Cardiac muscle cell (in vitro differentiated cells and primary cell): ENCODE measurements at places on chromosomes 11 and 22. TPM values are rescaled to one million over a fixed set of nuclear protein-coding genes. Genes with fewer than 3 reads are reported as not detected.

GRCh38 chr11:117226388-117227385 is 5.2 kb downstream of the PCSK7 start:
- peak; percentile 88 for DNase-seq

The SYNGR1 gene
- 40.7 and 61.8 TPM in 2 replicates for total RNA-seq

The KCNJ11 gene
- 12.8 and 17.0 TPM in 2 replicates for total RNA-seq

DNA sequence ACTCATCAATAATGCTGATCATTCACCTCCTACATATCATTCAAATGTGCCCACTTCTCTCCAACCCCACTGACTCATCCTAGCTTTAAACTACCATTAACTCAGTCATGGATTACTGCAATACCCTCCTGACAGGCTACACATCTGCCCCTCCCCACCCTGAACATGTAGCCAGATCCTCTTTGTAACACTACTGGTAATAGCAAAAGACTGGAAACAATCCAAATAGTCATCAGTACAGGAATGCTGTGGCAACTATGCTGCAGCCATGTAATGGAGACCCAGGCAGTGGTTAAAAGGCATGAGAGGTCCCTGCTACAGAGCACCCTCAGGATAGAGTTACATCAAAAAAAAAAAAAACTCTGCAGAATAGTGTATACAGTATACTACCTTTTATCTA is 16.6 kb downstream of the SLC43A3 start:
- peak; percentile 60 for DNase-seq

The GLYAT gene
- not detected in 2 replicates for total RNA-seq

The MS4A1 gene
- not detected in 2 replicates for total RNA-seq

The PHF21B gene
- total RNA-seq, result 4.8 and 7.2 TPM in 2 replicates

DNA sequence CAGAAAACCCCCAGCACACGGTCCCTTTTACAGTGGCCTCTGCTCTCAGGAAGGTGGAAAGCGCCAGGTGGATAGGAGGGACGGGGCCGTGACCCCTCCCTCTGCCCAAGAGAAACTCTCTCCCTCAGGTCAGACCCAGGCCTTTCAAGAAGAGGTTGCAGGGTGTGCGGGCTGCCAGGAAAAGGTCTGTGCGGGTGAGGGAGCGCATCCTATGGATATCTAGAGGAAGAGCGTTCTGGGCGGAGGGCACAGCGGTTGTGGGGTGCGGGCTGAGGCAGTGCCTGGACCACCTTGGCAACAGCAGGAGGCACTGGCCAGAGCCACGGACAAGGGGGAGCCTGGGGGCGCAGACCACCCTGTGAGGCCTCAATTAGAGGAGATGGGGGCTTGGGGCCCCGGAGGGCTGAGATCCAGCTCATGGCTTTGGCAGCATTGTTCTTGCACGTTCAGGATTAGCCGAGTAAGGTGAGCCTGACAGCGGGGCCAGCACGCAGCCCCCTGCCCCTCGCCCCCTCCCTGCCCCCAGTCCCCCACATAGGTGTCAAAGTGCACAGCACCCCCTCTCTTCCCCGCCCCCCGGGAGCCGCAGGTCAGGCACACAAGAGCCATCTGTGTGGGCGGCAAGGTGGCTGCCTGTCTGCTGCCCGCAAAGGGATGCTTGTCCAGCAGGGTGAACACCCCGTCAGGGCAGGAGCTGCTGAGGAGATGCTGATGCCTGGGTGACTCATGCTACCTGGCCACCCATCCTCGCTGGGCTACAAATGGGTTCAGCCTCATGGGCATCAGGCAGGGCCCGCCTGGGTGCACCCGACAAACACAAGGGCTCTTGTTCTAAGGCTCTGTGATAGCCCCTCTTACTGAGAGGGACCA is 92.8 kb upstream of the KCNQ1OT1 start:
- DNase-seq, result no peak

- no peak for DNase-seq
These were observed 13.6 kb downstream of the TUB start for GRCh38 chr11:8094656-8095055.

DNA sequence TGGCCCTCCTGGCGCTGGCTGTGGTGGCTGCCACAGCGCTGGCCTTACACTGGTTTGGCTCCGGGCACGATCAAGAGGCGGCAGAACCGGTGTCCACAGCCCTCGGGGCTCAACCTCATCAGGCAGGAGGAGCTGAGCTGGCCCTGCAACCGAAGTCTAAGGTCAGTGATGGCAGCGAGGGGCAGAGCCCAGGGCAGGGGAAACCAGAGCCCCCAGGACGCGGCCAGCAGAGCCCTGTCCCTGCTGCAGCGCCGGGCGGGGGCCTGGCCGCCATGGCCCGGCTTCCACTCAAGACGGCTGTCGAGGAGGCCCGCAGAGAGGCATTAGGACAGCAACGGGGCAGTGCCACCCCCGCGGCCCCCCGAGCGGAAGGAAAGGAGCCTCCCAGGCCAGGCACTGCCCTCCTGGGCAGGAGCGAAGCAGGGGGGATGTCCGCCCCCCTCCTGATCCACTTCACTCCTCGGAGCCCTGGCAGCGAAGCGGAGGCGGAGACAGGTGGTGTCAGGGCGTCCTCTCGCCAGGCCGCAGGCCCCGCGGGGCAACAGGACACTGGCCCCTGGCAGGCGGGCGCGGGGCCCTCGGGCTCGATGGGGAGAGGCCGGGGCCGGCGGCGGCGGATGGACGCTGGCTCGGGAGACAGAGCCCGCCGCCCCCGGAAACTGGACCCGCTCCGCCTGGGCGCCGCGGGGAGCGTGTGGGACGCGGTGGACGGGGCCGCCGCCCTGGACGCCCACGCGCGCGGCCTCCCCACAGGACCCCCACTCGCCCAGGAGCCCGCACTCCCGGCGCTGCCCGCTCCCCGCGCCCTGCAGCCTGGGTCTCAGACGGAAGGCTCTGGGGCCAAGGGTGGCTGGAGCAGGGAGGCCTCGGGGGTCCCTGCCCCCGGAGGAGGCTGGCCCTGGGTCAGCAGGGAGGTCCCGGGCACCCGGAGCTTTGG is 895 bp downstream of the KLHDC7B start:
- no peak for DNase-seq

The TMPRSS13 gene
- 0.04 and 0.66 TPM in 2 replicates for total RNA-seq

- no peak for DNase-seq
These were observed 33.4 kb upstream of the MICAL2 start for GRCh38 chr11:12076840-12077534.

GRCh38 chr11:31689559-31689958 is 121.6 kb downstream of the PAX6 start:
- DNase-seq, result no peak

DNA sequence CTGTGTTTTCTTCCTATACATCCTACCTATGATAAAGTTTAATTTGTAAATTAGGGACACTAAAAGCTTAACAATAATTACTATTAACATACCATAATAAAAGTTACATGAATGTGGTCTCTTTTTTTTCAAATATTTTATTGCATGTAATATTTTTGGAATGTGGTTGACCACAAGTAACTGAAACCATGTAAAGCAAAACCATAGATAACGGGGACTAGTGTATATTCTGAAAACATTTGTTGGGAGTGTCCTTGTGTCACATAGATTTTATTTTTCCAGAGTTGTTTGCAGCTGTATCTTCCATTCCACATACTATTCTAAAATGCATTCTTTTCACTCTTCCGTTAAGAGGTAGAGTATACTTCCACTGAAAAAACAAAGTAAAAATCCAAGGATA is 200.4 kb downstream of the KIF18A start:
- peak; percentile 28 for DNase-seq

GRCh38 chr11:67053896-67054329 is 2.7 kb upstream of the RHOD start:
- peak; percentile 73 for DNase-seq

- peak; percentile 81 for DNase-seq
These were observed 725 bp downstream of the ARHGAP42 start for GRCh38 chr11:100687630-100688395.

DNA sequence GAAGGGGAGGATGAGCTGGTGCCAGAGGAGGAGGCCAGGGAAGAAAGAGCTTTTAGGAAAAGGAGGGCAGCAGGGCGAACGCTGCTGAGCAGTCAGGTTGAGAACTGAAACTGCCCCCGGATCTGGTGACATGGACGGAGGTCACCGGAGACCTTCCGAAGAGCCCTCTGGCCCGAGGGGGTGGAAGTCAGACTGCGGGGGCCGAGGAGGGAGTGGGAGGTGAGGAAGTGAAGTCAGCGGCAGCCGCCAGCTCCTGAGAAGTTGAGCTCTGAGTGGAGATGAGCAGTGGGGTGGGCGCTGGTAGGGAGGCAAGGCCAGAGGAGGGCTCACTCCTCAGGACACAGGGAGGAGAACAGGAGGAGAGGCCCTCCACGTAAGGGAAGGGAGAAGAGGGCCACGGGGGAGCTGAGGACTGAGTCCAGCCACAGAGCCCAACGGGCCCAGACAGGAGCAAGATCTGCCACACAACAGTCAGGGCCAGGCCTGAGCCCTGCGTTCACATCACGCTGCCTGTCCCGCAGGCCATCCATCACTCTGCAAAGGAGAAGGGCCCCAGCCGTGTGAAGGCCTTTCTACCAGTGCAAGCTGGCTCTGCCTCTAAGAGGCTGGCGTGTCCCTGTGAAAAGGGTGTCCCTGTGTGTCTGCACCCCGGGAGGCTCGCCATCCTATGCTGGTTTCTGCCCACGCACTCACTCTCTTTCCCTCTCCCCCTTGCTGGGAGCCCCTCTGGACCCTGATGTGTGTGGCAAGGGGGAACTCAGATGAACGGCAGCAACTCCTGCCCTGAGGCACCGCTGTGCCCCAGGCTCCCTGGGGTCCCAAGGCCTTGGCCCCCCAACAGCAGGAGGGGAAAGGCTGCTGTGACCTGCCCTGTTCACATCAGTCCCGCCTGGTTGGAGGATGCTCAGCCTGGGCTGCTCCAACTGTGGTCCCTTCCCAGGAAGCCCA is 19.0 kb upstream of the LRRC32 start:
- no peak for DNase-seq

GRCh38 chr11:93494357-93494756 is 48.8 kb downstream of the SMCO4 start:
- no peak for DNase-seq

DNA sequence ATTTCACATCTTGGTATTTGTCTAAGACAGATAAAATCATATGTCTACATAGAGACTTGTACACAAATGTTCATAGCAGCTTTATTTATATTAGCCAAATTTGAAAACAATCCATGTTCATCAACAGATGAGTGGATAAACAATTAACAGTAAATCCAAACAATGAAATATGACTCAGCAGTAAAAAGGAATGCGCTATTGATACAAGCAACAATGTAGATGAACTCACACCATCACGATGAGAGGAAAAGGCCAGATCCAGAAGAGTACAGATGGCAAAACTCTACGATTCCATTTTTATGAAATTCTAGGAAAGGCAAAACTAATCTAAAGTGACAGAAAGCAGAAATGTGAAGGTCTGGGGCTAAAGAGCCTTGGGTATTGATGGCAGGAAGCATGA is 384.3 kb downstream of the NTM start:
- no peak for DNase-seq

DNA sequence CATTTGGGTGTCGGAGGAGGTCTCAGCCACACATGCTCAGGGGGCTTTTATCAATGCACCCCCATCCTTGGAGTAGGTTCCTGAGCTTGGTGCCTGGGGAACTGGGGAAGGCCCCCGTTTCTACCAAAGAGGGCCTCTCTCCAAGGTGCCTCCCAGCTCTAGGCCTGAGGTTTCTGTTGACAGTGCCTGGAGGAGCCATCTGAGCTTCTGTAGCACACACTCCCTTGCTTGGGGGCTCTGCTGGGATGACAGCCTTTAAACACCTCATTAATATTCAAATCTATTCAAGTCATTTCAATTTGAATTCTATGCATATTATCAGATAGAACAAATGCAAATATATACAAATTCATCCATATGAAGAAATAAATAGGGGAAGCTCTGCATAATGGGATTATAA is 18.9 kb downstream of the KIRREL3 start:
- no peak for DNase-seq

DNA sequence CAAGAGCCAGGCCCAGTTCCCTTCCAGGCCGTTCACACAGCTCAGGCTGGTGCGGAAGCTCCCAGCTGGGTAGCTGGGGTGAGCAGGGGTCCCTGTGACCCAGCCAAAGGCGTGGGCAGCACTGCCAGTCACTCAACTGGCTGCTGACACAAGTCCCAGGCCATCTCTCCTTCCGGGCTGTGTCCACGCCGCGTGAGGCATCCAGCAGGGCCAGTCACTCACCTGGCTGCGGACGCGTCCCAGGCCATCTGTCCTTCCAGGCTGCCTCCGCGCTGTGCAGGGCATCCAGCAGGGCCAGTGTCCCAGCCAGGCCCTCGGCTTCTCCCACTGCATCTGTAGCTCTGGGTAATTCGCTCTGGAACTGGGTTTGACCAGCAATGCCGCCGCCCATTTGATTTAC is 184.2 kb downstream of the BRD1 start:
- DNase-seq, result no peak

The SOX10 gene
- 0.03 TPM in 1 of 2 replicates, not detected in the other for total RNA-seq

DNA sequence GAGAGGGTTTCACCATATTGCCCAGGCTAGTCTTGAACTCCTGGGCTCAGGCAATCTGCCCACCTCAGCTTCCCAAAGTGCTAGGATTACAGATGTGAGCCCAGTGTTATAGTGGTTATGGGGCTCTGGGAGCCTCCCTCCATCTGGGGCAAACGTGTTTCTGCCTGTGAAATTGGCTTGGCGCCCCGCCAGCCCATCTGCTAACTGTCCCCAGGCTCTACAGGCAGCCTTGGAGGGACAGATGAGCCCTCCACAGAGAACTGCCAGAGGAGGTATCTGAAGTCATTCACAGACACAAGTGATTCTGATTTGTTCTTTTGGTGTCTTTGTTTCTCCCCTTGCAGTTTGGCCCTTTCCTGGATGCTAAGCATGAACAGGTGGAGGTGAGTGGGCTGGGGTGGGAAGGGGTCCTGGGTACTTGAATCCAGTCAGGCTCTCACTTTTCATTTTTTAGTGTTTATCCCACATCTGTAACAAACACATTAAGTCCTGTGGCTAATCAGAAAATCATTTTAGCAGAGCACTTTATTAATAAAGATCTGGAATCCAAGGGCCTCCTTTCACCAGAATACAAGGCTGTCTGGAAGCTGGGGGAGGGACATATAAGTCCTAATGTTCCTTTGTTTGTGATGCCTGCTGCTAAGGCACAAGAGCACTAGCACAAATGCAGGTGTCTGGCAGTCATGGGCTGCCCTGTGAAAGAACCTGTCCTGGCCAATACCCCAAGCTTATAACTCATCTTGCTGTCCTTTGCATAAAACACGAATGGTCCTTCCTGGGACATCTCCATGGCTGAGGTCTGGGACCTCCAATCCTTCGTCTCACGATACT is 25.7 kb upstream of the CDC42EP2 start:
- no peak for DNase-seq

DNA sequence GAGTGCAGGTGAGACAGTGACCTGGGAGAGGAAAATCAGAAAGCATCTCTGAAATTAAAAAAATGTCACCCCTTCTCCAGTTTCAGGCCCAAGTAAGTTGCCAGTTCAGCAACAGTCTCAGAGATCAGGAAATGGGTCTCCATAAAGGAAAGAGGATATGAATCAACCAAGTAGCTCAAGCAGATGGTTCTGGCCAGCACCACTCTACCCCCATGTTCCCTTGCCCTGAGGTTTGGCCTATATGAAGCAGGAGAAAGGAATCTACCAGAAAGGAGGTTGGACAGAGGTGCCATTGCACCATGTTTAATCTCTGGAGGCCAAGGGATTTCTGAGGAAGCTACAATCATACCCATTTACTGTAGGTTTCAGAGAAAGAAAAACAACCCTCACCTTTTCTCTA is 7.7 kb downstream of the FZD4 start:
- DNase-seq, result no peak

GRCh38 chr22:44865193-44866057 is 113.0 kb downstream of the ARHGAP8 start:
- DNase-seq, result no peak
